Type B pancreatic cell (in vitro differentiated cells): ENCODE measurements at places on chromosomes 3 and 15. TPM values are rescaled to one million over a fixed set of nuclear protein-coding genes. Genes with fewer than 3 reads are reported as not detected.

The MRPL46 gene
- total RNA-seq, result 24.8 and 26.0 TPM in 2 replicates

The CLDN11 gene
- 4.7 and 86.8 TPM in 2 replicates for total RNA-seq

The ADGRG7 gene
- 2.8 and 7.7 TPM in 2 replicates for total RNA-seq

The GUCA1C gene
- not detected in 2 replicates for total RNA-seq

The QRICH1 gene
- 115 and 123 TPM in 2 replicates for total RNA-seq

- no peak overlapping the region for H3K4me3 ChIP-seq
- H3K4me1 ChIP-seq, result no peaks in the 10 kb centered on the region
- DNase-seq, result no peak
- H3K27ac ChIP-seq, result no peak overlapping the region
- H3K27me3 ChIP-seq, result no peaks in the 10 kb centered on the region
- no peaks in the 10 kb centered on the region for H3K36me3 ChIP-seq
Observed at GRCh38 chr15:24269923-24270322, 405.7 kb upstream of the NPAP1 start.

DNA sequence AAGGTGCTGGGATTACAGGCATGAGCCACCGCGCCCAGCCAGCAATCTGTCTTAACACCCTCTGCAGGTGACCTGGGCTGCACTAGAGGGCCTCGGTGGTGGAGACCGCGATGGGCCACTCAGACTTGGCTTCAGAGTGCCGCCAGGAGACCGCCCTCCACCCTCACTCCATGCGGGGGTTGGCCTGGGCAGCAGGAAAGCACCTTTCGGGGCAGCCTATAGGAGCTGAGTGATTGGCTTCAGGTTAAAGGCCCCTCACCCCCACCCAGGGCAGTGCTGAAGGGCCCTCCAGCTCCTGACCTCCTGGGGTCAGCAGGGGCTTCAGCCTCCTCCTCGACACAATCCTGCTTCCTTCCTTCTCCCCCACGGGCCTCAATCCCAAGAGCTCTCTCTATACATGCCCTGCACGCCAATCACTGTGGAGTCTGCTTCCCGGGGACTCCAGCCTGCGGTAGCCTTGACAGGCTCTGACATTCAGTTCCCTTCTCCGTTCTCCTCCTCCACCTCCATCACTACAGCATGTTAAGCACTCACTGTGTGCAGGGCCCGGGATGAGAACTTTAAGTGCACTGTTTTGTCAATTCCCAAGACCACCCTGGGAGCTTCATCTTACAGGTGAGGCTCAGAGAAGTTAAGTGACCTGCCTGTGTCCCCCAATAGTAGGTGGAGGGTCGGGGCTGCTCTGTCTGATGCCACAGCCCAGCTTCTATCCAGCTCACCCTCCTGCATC, 225.3 kb downstream of the XXYLT1 start:
- H3K27ac ChIP-seq, result no peak overlapping the region
- H3K36me3 ChIP-seq, result no peaks in the 10 kb centered on the region
- H3K27me3 ChIP-seq, result peaks cover 5% of the 10 kb centered on the region
- peaks cover 18% of the 10 kb centered on the region for H3K4me1 ChIP-seq
- H3K4me3 ChIP-seq, result no peak overlapping the region
- no peak for DNase-seq

GRCh38 chr3:189586941-189587663, 44.1 kb upstream of the TP63 start:
- no peak overlapping the region for H3K27ac ChIP-seq
- no peaks in the 10 kb centered on the region for H3K36me3 ChIP-seq
- no peak for DNase-seq
- no peaks in the 10 kb centered on the region for H3K4me1 ChIP-seq
- peaks cover 11% of the 10 kb centered on the region for H3K27me3 ChIP-seq

DNA sequence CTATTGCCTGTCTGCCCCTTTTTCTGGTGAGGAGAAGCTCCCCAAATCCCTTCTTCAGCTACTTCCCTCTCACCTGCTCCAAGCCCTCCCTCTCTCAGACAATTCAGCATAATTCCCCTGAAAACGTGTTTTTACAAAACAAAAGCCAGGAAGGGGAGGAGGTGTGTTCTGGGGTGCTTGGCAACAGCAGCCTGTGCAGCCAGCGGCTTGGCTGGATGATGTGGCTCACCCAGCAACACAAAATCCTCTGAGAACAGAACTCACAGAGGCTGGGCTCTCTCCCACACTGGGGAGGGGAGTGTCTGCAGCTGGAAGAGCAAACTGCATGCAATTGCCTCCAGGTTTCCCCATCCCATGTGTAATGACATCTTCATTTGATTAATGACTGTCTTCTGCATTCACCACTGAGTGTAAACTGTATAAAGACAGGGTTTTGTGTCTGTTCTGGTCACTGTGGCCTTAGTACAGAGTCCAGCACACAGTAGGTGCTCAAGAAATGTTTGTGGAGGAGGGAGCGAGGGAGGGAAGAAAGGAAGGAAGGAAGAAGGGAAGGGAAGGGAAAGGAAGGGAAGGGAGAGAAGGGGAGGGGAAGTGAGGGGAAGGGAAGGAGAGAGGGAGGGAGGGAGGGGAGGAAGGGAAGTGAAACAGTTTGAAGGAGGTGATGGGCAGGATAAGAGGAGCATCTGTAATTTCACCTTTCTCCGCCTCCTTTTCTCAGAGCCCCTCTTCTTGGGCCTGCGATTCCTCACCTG, 70.1 kb upstream of the GLCE start:
- H3K4me3 ChIP-seq, result peak overlapping the region; percentile 24
- peaks cover 14% of the 10 kb centered on the region for H3K27me3 ChIP-seq
- DNase-seq, result no peak
- H3K27ac ChIP-seq, result no peak overlapping the region
- peaks cover 76% of the 10 kb centered on the region for H3K4me1 ChIP-seq

DNA sequence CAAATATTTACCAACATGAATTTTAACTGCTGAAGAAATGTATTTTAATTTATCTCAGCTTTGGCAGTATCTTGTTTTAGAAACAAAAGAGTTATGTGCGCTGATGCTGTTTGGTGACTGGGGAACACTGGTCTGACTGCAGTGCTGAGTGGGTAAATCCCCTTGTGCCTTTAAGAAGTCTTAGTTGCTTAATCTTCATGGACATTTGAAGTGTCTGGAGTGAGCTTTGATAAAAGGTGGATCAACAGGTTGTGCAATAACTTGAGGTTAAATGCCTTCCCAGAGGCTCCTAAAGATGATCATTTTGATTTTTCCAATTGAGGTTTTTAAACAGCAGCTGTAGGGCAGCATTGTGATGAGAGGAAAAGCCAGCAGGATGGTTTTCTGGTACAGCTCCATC, 68.7 kb downstream of the TP63 start:
- no peaks in the 10 kb centered on the region for H3K27me3 ChIP-seq
- H3K4me1 ChIP-seq, result peaks cover 5% of the 10 kb centered on the region
- H3K27ac ChIP-seq, result no peak overlapping the region
- no peak for DNase-seq
- H3K4me3 ChIP-seq, result no peak overlapping the region
- H3K36me3 ChIP-seq, result no peaks in the 10 kb centered on the region

GRCh38 chr3:188000361-188000861, 153.5 kb upstream of the LPP start:
- DNase-seq, result no peak
- H3K4me3 ChIP-seq, result no peak overlapping the region
- H3K36me3 ChIP-seq, result peaks cover 3% of the 10 kb centered on the region

DNA sequence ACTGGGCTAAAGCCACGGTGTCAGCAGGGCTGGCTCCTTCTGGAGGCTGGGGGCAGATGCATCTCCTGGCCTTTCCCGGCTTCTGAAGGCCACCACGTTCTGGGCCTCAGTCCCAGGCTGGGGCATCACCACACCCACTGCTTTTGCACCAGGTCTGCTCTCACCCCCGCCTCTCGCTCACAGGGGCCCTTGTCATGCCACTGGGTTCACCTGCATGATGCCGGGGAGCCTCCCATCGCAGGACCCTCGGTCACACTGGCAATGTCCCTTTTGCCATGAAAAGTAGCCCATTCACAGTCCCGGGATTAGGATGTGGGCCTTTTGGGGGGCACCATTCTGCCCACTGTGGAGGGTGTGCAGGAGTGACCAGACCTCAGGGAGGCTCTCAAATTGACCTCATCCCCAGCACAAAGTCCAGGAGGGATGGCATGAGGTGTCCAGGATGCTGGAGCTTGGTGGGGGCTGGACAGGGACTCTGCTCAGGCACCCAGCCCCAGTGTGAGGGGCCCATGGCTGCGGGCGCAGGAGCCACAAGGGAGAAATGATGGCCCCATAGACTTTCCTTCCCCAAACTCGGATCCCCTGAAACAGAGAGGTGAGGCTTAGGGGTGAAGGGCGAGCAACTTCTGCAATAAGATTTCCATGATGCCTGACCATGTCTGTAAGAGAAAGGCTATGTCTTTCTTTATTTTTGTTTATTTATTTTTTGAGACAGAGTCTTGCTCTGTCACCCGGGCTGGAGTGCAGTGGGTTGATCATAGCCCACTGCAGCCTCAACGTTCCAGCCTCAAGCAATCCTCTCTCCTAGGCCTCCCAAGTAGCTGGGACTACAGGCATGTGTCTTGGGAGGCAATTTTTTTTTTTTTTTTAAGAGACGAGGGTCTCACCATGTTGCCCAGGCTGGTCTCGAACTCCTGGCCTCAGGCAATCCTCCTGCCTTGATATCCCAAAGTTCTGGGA, 189.1 kb downstream of the GOLGA6L6 start:
- no peaks in the 10 kb centered on the region for H3K27me3 ChIP-seq
- no peaks in the 10 kb centered on the region for H3K36me3 ChIP-seq
- H3K4me1 ChIP-seq, result no peaks in the 10 kb centered on the region
- peak; percentile 79 for DNase-seq

- DNase-seq, result no peak
- no peaks in the 10 kb centered on the region for H3K4me1 ChIP-seq
- no peaks in the 10 kb centered on the region for H3K27me3 ChIP-seq
- no peak overlapping the region for H3K4me3 ChIP-seq
- H3K36me3 ChIP-seq, result peaks cover 10% of the 10 kb centered on the region
- no peak overlapping the region for H3K27ac ChIP-seq
Observed at GRCh38 chr3:45952456-45952855, 9.2 kb downstream of the CXCR6 start.

DNA sequence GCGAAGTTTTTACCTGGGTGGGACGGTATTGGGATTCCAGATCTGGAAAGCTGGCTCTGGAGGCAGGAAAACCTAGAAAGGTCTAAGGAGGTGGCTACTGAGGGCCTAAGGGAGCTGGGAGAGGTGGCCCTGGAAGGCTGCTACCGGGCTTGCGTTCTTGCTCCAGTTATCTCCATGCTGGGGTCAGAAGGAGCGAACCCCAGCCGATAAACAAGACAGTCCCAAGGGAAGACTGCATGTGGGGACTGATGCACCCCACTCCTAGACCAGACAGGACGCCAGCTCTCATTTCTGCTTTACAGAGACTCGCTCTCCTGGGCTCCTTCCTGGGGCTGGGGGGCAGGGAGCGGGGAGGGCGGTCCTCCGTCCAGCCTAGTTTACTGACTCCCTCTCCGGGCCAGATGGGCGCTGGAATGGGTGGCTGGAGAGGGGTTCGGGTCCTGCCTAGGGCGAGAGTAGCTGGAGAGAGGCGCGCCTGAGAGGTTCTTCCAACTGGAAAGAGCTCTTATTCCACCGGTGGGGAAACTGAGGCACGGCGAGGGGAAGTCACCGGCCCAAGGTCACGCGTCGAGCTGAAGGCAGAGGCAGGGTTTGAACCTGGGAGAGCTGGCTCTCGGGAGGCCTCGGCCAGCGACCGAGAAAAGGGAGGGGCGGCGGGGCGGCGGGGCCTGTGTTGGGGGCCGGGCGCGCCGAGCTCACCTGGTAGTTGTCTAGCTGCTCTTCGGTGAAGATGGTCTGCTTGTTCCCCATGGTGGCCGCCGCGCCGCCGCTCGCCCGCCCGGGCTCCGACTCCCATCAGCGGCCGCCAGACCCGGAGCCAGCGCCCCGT, 565 bp downstream of the CIB2 start:
- H3K4me3 ChIP-seq, result peak overlapping the region; percentile 87
- peaks cover 19% of the 10 kb centered on the region for H3K4me1 ChIP-seq
- no peaks in the 10 kb centered on the region for H3K27me3 ChIP-seq
- no peak for DNase-seq

- peaks cover 26% of the 10 kb centered on the region for H3K36me3 ChIP-seq
- H3K4me3 ChIP-seq, result no peak overlapping the region
- peaks cover 41% of the 10 kb centered on the region for H3K4me1 ChIP-seq
Observed at GRCh38 chr3:195240939-195241338, 30.0 kb downstream of the XXYLT1 start.

DNA sequence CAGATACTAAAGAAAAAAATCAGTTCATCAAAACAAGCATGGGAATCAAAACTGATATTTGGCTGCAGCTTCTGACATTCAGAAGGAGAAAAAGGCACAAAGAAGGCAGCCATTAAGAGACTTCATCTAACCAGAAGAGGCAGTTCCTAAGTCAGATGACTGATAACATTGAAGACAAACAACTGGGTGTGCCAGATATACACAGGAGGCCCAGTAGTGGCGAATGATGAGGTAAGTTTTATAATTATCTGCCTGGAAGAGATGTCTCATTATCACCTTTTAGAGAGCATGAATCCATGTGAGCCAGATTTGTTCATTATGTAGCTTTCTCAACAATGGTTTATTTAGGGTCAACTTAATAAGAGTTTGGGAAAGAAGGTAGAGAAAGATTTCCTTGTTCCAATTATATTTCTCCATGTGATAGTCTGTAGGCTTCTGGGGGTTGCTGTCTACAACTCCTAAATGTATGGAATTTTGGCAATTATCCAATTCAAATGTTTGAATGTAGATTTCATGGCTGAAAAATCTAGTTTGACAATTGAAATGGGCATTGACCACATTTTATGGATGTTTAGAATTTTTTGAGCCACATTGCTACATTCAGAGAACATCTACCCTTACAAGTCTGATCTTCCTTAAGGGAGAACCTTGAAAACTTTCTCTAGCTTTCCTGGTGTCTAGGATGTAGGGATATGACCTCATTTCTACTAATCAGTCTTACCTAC, 50.4 kb upstream of the RASGRF1 start:
- H3K4me1 ChIP-seq, result peaks cover 8% of the 10 kb centered on the region
- no peak for DNase-seq
- H3K27me3 ChIP-seq, result peaks cover 23% of the 10 kb centered on the region
- H3K27ac ChIP-seq, result peak overlapping the region; percentile 33
- no peaks in the 10 kb centered on the region for H3K36me3 ChIP-seq
- no peak overlapping the region for H3K4me3 ChIP-seq
